Upper lobe of left lung (tissue), 6 donors: ENCODE measurements at places on chromosomes 13 and 19. TPM values are rescaled to one million over a fixed set of nuclear protein-coding genes. Genes with fewer than 3 reads are reported as not detected.

Gene PSG3
- total RNA-seq = not detected

- H3K27me3 ChIP-seq = no peaks in the 10 kb centered on the region
- H3K4me3 ChIP-seq = no peak overlapping the region
- H3K4me1 ChIP-seq = no peaks in the 10 kb centered on the region
- no peaks in the 10 kb centered on the region for H3K36me3 ChIP-seq
- no peak for DNase-seq
These were observed 238.2 kb upstream of the IRS2 start for GRCh38 chr13:110024645-110024980.

DNA sequence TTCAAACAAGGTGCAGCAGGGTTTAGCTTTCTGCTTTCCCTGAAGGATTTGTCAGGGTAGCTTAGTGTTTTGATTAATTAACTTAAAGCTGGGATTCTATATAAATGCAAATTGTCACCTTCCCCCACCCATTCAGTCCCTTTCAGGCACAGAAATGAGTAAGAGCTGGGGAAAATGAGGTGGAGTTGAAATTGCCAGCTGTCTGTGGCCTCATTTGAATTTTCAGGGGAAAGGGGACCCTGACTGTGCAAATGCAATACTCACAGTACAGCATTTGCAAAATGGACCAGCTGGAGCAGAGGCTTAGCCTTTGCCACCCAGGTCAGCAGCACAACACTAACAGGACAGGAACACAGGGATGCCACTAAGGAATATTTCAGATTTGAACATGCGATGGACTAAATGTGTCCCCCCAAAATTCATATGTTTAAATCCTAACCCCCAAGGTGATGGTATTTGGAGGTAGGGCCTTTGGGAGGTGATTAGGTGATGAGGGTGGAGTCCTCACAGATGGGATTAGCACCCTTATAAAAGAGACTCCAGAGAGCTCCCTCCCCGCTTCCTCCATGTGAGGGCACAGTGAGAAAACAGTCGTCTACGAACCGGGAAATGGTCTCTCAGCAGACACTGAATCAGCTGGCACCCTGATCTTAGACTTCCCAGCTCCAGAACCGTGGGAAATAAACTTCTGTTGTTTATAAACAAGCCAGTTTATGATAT lies 59.5 kb upstream of the CYSLTR2 start:
- H3K36me3 ChIP-seq = no peaks in the 10 kb centered on the region
- DNase-seq = no peak
- H3K4me1 ChIP-seq = no peaks in the 10 kb centered on the region
- no peak overlapping the region for H3K27ac ChIP-seq
- no peak overlapping the region for H3K4me3 ChIP-seq
- no peaks in the 10 kb centered on the region for H3K27me3 ChIP-seq

- no peak for DNase-seq
- H3K4me1 ChIP-seq = no peaks in the 10 kb centered on the region
- no peaks in the 10 kb centered on the region for H3K27me3 ChIP-seq
- no peak overlapping the region for H3K27ac ChIP-seq
- no peaks in the 10 kb centered on the region for H3K36me3 ChIP-seq
- H3K4me3 ChIP-seq = no peak overlapping the region
These were observed 4.3 kb downstream of the ZSCAN1 start for GRCh38 chr19:58037927-58038687.

- H3K4me1 ChIP-seq = no peaks in the 10 kb centered on the region
- H3K27ac ChIP-seq = no peak overlapping the region
- no peak overlapping the region for H3K4me3 ChIP-seq
These were observed 203.4 kb downstream of the NDFIP2 start for GRCh38 chr13:79684371-79684770.

DNA sequence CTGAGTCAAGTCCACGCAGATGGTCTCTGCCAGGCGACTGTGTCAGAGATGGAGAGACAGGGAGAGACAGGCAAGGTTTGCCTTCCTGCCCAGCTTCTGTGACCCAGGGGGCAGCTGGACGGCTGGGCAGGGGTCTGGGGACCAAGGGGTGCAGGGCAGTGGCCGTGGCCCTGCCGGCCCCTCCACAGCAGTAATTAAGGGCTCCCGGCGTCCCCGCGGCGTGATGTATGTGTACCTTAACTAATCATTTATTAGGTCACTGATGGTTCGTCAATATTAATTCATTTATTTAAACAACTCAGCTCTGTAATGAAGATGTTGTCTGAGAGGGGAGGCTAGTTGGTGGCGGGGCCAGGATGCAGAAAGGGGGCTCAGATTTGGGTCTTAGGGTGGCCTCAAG lies 28.6 kb upstream of the TCF3 start:
- no peak for DNase-seq
- no peaks in the 10 kb centered on the region for H3K27me3 ChIP-seq
- H3K4me1 ChIP-seq = no peaks in the 10 kb centered on the region

DNA sequence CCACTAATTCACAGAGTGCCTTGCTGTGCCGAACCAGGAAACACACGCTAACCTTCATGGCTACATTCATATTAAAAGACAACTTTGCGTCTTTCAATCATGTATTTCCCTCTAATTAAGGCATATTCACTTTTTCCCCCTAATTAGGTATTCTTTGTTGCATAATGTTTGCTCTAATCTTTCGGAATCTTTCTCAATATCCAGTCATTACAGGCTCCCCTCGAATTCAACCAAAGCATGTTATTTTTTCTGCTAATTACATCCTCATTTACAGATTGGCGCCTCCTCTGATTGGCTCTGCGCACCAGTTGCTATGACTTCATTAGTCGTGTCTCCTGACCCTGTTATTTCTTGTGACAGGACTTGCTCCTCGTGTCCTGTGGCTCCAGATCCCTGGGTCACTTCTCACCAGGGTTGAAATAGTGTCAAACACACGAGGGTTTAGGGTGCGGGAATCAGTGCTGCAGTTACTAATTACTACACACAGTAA lies 226.7 kb upstream of the TSHZ3 start:
- H3K36me3 ChIP-seq = no peaks in the 10 kb centered on the region
- no peak overlapping the region for H3K4me3 ChIP-seq
- no peaks in the 10 kb centered on the region for H3K27me3 ChIP-seq
- no peak overlapping the region for H3K27ac ChIP-seq
- no peaks in the 10 kb centered on the region for H3K4me1 ChIP-seq

- no peak overlapping the region for H3K27ac ChIP-seq
- H3K27me3 ChIP-seq = no peaks in the 10 kb centered on the region
- no peak for DNase-seq
- no peak overlapping the region for H3K4me3 ChIP-seq
- H3K36me3 ChIP-seq = no peaks in the 10 kb centered on the region
These were observed 339.4 kb downstream of the TEX29 start for GRCh38 chr13:111659842-111660241.

- peak overlapping the region; percentile 77 for H3K27ac ChIP-seq
- DNase-seq = no peak
- peaks cover 26% of the 10 kb centered on the region for H3K36me3 ChIP-seq
These were observed 90.4 kb downstream of the COL4A1 start for GRCh38 chr13:110216398-110217041.

DNA sequence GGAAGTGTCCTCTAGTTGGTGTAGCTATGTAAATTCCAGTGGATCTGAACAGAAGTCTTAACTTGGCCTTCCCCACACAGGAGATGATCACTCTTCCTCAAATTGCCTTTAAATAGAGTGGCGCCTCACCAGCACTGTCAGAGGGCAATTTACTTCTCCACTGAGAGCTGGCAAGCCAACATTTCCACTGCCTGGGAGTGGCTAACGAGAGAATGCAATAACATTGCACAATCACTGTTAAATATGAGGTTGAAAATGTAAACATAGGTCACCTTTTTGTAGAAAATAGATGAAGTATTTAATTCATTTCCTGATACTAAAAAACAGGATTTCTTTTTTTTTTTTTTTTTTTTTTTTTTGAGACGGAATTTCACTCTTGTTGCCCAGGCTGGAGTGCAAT lies 55.4 kb upstream of the UBL3 start:
- H3K36me3 ChIP-seq = no peaks in the 10 kb centered on the region
- H3K27ac ChIP-seq = no peak overlapping the region
- H3K27me3 ChIP-seq = no peaks in the 10 kb centered on the region
- H3K4me3 ChIP-seq = no peak overlapping the region
- DNase-seq = no peak

DNA sequence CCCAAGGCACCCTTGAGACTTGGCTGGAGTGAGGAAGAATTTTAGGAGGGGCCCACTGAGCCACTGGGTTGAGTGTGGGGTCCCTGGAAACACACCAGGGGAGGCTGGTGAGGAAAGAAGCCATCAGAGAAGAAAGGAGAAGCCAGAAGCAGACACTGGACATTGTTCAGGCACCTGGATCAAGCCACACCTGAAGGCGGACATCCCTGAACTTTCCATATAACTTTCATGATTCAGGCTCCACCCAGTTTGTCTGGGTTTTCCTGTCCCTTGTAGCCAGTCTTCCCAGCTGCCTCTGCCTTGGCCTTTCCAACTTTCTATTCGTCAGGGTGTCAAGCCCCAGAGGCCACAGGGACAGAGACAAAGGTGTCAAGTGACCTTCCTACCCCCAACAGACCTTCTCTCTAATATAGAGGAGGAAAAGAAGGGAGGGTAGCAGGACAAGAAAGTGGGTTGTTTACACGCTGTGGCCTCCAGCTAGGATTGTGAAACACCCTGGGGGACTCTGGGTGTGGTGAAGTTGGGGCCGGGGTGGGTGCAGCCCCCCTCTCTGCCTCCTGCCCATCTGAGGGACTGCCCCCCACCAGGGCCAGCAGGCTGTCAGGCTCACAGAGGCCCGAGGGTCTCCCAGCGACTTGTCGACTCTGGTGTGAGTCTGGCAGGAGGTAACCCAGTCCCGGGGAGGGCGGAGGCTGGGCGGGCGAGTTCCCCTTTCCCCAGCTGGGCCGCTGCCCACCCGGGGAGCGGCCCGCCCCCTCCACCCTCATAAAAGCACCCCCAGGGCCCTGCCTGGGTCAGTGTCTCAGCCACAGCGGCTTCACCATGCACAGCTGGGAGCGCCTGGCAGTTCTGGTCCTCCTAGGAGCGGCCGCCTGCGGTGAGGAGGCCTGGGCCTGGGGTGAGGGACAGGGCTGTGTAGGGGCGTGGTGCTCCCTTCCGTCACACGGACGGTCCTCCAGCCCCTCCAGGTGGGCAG lies at the start of gene CFD:
CFD (plus strand) TSS at position 797 of the 976 bp plus-strand sequence; CDS start at position 823, 26 bp downstream.
- peak within 1 kb of the TSS; percentile 58 for H3K27ac ChIP-seq
- H3K4me3 ChIP-seq = peak within 1 kb of the TSS; percentile 39
- H3K4me1 ChIP-seq = peaks cover 35% of the 10 kb centered on the region
- H3K36me3 ChIP-seq = no peaks in the 10 kb centered on the region
- peak; percentile 92 for DNase-seq
